Hepatocyte (in vitro differentiated cells): ENCODE measurements at places on chromosomes 1 and 21.

DNA sequence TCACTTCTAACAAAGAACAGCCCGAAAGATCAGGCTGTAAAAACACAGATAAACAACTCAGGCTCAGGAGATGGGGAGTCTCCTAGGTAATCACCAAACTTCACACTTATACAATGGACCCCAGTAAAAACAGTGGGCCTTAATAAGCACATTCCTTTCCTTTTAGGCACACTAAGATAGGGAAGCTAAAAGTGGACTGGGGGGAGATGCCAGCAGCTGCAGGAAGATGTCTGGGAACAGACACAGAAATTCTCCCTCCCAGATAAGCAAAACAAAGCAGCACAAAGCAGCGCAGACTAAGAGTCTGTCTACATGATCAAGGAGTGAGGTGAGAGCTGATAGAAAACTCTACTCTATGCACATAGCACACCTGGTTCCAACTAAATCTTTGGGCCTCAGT, 29.0 kb upstream of the CTBS start:
- no peak for DNase-seq

DNA sequence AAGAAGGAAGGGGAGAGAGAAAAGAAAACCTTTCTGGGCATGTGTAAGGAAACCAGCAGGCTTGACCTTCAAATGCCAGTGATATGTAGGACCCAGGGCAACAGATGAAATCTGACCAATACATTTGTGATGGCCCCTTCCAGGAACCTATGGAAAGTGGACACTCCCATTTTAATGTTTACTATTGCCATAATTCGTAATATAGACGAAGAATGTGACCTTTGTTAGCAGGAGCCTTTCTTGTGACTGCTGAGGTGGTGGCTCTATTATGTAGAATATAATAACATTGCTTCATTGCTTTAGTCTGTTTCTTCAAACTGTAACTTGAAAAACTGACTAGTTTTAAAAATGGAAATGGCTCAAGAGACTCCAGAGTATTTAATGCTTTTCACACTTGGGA, 150.8 kb downstream of the MAGI3 start:
- DNase-seq: no peak

DNA sequence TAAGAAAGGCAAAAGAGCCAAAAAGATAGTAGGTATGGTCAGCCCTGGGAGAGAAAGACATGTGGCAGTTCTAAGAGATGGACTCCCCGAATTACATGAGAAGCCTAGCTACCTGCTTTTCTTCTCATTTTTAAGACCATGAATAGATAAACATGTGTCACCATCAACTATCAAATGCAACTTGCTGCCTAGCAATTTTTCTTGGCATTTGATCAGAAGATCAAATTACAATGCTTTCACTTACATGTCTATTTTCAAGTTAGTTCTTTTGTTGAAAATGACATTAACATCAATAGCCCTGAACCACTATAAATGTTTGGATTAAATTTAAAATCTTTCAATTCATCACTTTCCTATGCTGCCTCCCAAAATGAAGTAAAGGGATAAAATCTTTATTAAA, 212.3 kb downstream of the HHIPL2 start:
- no peak for DNase-seq

GRCh38 chr1:25563330-25564215, 20.2 kb downstream of the LDLRAP1 start:
- no peak for DNase-seq

GRCh38 chr1:71350805-71351204, 270.0 kb upstream of the ZRANB2 start:
- no peak for DNase-seq

DNA sequence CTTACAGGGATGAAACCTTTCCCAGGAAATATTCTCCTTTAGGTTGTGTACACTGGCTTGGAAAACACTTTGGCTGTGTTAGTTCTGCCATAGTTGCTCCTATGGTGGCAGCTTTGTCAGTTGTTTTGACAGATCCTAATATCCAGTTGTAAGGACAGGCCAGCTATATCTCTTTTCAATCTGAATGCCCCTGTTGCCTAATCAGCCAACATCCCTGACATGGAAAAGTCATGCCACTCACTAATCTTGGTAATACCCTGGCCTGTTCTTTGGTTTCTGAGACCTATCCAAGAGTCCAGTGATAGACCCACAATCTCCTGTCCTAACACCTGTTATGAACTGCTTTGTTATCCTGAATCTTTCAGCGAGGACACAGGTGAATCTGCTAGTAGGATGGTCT, 148.8 kb downstream of the MRPL39 start:
- DNase-seq: no peak
